ENCODE measurements at places on chromosomes 7 and 10.

DNA sequence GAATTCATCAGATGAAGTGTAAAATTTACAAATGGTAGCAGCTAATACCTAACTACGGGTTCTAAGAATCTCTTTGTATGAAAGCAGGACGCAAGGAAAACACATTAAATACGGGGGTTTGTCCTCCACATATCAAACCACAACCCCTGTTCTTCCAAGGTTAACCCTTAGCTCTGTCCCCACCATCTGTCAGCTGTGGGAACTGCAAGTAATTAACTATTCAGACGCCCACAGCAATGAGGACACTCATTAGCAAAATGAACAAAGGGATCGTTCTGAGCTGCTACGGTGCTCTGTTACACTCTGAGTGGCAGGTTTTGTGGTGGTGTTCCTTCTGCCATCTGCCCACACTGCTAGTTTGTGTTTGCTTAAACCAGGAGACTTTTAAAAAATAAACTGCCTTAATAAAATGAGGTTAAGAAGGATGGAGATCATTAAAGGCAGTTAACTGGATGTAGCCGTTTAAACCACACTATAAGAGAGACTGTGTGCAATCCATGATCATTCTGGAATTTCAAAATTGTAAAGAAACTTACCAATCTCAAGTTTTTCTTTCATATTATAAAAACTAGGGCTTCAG lies 51.4 kb downstream of the C10orf67 start:
- peak; percentile 66 for DNase-seq

- no peak for DNase-seq
Observed at GRCh38 chr10:31838065-31838464, 90.6 kb downstream of the ARHGAP12 start.

DNA sequence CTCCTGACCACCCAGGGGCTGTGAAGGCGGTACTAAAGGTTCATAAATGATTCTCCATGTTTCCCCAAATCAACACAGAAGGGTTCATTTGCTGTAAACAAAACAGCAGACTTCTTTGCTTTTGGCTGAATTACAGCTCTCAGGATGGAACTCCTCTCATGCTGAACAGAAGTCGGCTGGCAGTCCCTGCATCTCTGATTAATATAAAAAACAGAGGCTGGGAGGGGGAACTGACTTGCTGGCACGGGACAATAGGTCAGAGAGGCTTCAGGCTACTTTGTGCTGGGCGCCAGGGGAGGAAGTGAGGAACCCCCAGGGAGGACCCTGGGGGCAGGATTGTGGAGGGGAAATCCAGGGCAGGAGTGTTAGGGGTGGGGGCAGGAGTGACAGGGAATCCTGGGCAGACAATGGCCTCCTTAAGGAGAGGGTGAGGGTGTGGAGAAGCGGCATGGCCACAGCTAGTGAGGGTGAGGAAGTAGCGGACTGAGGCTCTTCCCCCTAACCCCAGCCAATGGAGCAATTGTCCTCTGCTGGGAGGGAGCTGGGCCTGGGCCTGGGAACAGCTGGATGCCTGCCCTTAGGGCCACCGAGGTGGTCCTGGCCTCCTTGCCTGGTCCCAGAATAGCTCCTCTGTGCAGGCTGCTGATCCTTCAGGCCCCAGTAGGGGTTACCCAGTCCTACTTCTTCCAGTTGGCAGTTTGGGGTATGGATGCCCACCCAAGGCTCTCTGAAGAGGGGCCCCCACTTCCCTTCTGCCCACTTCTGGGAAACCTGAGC lies 9.2 kb upstream of the SFRP5 start:
- no peak for DNase-seq

DNA sequence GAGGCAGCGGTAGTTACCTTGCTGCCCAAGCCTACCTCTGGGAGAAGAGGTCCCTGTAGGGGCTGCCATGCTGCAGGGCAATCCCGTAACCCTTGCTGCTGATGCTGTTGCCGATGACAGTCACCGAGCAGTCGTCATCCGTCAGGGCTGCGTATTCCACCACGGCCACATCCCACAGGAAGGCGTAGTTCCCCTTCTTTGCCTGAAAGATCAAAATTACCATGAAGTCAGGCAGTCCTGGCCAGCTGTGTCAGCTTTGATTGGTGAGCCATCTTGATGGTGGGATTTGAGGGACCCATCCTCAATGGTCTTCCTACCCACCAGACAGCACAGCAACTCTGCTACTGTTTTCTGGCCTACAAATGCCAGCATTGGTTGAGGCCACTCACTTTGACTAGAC lies 746.8 kb downstream of the GRID1 start:
- DNase-seq = no peak

GRCh38 chr10:17599089-17599488 lies 18.1 kb downstream of the HACD1 start:
- DNase-seq = peak; percentile 20

- DNase-seq = no peak
Observed at GRCh38 chr7:78184299-78184698, 385.7 kb downstream of the PHTF2 start.

DNA sequence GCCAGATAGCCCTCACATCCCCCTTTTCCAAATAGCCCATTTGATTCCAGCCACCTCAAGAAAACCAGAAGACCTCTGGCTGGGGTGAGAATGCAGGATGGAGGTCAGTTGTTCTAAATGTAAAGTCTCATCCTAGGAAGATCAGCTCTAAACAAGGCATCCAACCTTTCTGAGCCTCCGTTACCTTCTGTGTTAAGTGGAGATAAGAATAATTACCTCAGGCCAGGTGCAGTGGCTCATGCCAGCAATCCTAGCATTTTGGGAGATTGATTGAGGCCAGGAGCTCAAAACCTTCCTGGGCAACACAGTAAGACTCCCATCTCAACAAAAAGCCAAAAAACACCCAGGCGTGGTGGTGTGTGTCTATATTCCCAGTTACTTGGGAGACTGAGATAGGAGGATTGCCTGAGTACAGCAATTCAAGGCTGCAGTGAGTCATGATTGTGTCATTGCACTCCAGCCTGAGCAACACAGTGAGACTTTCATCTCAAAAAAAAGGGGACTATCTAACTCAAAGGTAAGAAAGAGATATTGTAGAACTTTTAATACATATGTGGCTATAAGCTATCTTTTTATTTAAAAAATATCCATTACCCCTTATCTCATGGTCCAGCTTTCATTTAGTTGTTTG lies 43.5 kb downstream of the PRTFDC1 start:
- DNase-seq = no peak

GRCh38 chr7:45088821-45089340 lies at the start of gene NACAD:
Gene NACAD (minus strand): TSS chr7:45088969. CDS start chr7:45088894, 75 bp downstream.
- no peak for DNase-seq

DNA sequence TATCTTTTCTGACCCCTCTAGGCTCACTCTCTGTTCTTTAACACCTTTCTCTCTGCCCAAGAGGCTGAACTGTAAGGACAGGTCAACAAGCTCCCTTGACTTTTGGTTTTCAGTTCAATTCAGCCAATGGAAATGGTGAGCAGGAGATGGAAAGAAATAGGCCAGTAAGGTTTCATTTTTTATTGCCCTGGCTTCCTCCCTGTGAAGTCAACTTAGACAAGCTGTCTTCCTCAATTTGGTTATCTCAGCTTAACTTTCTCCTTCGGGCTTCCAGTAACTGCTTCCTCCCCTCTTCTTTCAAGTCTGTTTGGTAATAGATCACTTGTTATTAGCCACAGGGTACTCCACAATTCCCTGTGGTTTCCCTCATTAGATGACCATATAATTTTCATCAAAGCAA lies 19.7 kb downstream of the LIPK start:
- DNase-seq = no peak

DNA sequence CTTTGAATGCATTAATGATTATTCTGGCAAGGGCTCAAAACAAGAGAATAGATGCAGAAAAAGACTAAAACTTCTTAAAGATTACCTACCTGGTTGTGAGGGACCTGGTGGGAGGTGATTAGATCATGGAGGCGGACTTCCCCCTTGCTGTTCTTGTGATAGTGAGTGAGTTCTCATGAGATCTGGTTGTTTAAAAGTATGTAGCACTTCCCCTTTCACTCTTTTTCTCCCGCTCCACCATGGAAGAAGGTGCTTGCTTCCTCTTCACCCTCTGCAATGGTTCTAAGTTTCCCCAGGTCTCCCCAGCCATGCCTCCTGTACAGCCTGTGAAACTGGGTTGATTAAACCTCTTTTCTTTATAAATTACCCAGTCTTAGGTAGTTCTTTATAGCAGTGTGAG lies 226.6 kb downstream of the ARHGAP12 start:
- no peak for DNase-seq

- no peak for DNase-seq
Observed at GRCh38 chr10:34166354-34166753, 648.7 kb downstream of the PARD3 start.

DNA sequence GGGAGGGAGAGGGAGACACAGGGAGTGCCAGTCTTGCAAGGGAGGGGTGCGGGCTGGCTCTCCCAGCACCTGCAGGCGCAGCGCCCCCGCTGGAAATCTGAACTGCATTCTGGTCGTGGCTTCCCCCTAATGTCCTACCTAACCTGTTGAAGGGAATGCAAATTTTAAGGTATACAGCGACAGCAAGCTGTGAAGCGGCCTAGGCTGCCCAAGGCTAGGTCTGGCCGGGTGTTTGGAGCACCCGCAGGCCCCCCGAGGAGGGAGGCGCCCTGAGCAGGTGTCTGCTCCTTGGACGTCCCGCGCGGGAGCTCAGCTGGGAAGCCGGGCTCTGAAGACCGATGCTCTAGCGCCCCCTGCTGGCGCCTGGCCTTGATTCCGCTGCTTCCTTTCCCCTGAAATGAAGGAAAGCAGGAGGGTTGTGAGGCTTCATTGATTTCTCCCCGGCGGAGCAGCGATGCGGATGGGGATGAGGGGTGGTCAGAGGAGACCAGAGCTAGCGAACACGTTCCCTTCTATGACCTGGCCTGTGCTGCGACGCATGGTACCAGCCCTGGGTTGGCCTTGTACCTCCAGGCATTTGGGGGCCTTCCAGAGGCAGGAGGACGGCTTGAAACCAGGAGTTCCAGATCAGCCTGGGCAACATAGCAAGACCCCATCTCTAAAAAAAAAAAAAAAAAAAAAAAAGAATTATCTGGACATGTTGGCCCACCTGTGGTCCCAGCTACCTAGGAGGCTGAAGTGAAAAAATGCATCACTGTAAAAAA lies 601.3 kb downstream of the GALNT17 start:
- peak; percentile 71 for DNase-seq

GRCh38 chr7:54360075-54360840 lies 181.9 kb upstream of the VSTM2A start:
- no peak for DNase-seq

- no peak for DNase-seq
Observed at GRCh38 chr10:76778914-76779795, 858.5 kb downstream of the KCNMA1 start.

- no peak for DNase-seq
Observed at GRCh38 chr10:129809431-129809830, 154.6 kb downstream of the EBF3 start.

DNA sequence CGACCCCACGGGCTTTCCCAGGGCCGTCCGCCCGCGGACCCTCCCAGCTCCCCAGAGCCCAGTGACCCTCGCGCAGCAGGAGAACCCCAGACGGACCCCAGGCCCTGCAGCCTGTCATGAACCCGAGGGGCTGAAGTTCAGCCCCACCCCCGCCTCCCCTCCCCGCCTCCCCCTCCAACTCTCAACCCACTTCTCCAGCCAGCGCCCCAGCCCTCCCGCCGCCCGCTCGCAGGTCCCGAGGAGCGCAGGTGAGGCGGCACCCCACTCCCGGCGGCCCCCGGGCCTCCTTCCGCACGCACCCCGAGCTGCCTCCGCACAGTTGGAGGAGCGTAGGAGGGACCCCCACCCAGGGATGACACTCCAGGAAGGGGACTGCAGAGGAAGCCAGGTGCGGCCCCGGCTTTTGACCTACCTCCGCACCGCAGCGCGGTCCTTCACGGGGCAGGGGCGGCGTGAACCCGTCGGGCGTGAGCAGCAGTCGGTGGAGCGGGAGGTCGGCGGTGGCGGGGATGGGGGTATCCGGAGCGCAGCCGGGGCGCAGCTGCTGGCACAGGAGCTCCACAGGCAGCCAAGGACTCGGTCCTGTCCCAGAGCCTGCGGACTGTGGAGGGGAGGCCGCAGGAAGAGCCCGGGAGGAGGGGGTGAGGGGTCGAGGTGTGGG lies at the start of gene TMEM176A:
Gene TMEM176A (plus strand): TSS at position 189 of the 661 bp plus-strand sequence. CDS start 782 bp downstream, outside the sequence.
- no peak for DNase-seq

DNA sequence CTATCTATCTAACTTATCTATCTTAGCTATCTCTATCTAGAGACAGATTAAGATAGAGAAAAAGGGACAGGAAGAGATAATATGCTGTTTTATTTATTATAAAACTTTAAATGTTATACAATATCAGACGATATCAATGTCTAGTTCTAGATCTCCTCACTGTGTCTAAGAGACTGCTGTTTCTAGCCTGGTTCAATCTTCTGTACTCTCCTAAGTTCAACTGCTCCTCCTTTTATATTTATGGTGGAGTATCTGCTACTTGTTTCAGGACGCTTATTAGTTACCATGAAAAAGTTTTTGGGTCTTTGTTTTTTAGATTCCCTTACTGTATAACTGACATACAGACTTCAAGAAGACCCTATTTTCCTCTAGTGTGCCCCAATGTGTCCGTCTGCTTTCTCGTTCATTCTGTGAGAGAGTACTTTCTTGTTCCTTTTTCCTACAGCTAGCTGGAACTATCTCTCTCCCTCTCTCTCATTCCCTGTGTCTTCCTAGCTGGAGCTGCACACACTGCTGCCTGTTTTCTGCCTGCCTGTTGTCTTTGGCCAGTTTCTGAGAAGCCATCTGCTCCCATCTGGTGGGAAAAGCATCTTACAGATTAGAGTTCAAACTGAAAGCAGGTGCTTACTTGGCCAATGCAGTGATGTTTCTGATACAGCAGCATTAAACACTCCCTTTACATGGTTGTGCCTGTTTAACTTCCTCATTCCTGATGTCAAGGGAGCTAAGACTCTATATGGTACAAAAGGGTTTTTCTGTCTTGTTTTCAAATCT lies 49.4 kb upstream of the ARL4A start:
- DNase-seq = no peak

- no peak for DNase-seq
Observed at GRCh38 chr7:17362439-17363105, 64.1 kb downstream of the AHR start.

DNA sequence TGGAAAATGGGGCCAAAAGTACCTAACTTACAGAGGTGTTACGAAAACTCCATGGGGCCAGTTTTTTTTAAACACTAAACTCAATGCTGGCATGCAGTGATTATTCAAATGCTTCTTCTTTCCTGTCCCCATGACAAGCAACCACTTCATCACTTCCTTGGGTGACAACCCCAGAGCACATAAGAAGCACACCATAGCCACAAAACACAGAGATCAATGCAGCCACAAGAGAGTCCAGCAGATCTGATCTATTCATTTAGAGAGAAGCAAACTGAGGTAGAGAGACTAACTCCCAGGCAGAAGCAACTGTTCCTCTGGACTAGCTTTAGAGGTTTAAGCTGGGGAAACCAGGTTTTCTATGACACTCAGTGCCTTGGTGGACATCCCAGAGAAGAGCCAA lies 180.0 kb downstream of the GRID1 start:
- DNase-seq = peak; percentile 31

- DNase-seq = no peak
Observed at GRCh38 chr7:2046581-2047565, 185.9 kb downstream of the MAD1L1 start.

DNA sequence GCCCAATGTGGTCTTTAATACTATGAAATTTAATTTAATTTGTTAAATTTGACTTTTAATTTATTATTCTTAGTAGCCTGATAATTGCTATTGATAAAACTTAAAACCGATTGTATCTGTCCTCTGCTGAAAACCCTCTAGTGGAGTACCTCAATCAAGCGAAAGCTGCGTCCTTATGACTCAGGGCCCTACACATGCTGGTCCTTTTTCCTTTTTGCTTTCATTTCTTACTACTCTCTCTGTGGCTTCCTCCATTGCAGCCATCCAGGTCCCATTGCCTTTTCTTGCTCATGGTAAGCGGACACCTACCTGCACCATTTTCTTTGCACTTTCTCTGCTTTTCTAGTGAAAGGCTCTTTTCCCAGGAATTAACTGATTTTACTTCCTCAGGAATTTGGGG lies 301.1 kb downstream of the INHBA start:
- no peak for DNase-seq

GRCh38 chr7:38820571-38820970 lies 88.4 kb downstream of the VPS41 start:
- DNase-seq = no peak

Data from activated CD4-positive, alpha-beta T cell treated with anti-CD3 and anti-CD28 coated beads, Interleukin-10, Interleukin-2, amounts not matched to agents 100 ng/mL and 50 ng/mL, durations not matched to agents 16 hours and 8 hours (primary cell).